ENCODE measurements at places on chromosomes 3 and 15.
A peak's percentile ranks its signal among the peaks of the same experiment; 100 is the strongest.

GRCh38 chr15:52642386-52643361, 36.5 kb downstream of the ATOSA start:
- peak; percentile 87 for DNase-seq

- DNase-seq: no peak
Measured at GRCh38 chr3:29668728-29669127, 387.9 kb downstream of the RBMS3 start.

DNA sequence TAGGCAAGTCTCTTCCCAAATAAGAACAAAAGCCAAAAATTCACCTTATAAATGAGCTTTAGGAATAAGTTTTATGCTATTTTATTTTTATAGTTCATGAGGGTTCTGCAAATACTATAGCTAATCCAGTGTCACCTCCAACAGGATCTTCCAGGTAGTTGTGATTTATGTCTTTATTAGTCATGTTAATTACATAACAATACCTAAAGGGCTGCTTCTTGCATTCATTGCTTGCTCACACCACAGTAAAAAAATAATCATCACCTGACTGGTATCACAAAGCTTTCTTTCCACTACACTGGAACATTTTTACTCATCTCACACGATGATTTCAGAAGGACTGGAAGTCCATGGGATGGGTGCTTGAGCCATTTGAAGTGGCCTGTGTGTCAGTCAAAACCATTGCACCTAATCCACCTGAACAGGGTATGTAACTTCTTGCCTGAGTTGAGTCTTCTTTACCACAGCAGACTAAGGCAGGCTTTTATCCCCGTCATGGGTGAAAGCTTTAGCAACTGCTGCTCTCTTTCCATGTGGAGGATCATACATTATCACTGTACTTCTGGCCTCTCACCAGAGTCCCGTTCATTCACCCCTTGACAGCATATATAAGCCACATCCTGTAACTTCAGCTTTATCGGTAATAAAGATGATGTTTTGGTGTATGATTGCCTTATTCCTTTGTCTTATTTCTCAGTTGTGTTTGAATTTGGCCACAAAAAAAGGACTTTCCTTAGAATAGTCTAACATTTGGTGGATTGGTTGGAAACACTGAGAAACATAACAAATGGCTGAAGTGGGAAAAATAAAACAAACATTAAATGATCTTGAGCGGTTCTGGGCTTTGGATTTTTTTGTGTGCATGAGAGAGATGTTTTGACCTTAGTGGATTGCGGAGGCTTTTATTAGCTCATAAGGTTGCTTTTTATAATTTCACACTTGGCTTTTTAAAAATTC, 382.6 kb upstream of the THBS1 start:
- DNase-seq: no peak

DNA sequence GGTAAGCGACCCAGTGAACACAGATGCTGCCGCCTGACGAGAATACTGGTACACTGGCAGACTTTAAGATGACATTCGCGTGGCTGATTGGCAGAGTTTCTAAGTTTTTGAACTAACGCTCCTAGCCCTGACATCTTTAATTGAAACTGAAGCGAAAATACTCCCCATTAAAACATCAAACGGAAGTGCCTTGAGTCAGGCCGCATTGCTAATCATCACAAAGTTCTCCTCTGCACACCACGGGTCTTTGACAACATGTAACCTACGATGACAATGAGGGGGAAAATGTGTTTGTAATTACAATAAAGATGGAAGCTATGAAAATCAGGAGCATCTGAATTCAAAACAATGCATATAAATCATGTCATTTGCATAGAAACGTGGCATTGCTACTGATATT, 44.5 kb downstream of the ATP13A4 start:
- DNase-seq: no peak

DNA sequence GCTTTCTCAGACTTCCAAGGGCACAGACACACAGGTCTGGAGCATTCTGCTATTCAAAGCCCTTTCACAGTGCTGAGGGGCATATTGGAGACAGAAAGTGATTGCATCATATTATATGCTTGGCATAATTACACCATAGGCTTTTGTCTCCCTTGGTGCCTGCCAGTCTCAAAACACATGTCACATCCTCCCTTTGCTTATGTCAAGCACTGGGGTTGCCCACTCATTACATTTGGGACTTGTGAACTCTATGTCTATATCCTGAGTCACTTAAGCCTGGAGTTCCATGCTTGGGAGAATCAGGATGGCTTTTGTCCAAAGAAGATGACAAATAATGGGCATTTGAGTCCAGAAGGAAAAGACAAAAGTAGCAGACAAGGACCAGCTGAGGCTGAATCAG, 12.3 kb upstream of the PDZRN3 start:
- peak; percentile 84 for DNase-seq

DNA sequence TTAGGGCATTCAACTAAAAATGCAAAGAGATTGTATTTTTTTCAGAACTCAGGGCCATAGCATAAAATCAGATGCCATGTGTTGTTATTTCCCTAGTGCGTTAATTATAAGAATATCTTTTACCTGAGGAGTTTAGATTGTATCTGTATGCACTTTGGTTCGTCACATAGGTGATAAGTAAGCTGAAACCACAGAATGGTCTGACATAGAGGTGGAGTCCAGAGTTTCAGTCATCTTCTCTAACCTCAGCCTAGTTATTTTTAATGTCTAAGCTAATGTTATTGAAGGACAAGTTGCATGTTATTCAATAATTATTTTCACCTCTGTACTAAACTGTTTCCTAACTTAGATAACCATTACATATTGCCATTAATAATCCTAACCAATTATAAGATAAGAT, 27.1 kb upstream of the CNTN4 start:
- no peak for DNase-seq

DNA sequence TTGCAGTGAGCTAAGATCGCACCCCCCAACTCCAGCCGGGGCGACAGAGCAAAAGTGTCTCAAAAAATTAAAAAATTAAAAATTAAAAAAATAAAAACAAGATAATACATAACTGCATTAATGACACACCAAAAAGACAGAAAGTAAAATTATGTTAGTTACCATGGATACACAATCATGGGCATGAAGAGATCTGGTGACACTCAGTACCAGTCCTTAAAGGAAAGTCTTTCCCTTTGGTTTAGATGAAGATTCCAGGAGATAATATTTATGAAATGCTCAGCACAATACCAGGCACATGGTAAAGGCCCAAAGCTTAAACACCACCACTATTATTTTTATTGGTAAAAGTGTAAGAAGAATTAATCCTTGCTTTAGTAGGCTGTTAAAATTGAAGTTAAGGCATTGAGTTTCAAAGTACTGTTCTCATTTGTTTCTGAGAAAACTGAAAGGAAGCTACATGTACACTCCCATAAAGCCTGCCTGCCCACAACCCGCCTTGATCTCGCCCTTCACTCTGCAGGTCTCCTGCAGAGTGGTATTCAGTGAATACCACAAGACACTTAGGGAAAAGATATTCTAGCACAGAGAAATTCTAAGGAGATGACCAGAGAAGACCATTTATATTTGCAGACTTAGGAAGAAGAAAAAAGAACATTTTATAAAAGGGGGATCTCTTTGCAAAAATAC, 52.3 kb downstream of the SUCLG2 start:
- DNase-seq: peak; percentile 17

DNA sequence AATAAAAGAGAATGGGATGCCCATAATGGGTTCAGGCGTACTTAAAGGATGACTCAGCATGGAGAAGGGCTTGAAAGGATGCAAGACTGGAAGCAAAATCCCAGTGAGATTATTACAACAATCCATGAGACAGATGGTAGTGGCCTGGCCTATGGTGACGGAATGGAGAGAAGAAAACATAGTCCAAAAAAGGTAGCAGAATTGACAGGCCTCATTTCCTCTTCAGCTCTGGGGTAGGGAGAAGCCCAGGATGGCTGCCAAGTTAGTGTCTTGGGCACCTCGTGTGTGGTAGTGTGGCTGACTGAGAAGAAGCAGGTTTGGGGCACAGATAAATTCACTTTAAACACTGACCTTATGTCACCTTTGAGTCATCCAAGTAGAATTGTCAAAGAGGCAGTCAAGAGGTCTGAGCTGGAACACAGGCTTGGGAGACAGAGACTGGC, 18.1 kb downstream of the MB21D2 start:
- peak; percentile 96 for DNase-seq

GRCh38 chr3:164903820-164904451, 174.4 kb downstream of the SI start:
- DNase-seq: no peak

GRCh38 chr15:52163321-52164190, 27.6 kb downstream of the GNB5 start:
- DNase-seq: no peak
